ENCODE measurements at places on chromosomes 16 and 17.
A peak's percentile ranks its signal among the peaks of the same experiment; 100 is the strongest.

DNA sequence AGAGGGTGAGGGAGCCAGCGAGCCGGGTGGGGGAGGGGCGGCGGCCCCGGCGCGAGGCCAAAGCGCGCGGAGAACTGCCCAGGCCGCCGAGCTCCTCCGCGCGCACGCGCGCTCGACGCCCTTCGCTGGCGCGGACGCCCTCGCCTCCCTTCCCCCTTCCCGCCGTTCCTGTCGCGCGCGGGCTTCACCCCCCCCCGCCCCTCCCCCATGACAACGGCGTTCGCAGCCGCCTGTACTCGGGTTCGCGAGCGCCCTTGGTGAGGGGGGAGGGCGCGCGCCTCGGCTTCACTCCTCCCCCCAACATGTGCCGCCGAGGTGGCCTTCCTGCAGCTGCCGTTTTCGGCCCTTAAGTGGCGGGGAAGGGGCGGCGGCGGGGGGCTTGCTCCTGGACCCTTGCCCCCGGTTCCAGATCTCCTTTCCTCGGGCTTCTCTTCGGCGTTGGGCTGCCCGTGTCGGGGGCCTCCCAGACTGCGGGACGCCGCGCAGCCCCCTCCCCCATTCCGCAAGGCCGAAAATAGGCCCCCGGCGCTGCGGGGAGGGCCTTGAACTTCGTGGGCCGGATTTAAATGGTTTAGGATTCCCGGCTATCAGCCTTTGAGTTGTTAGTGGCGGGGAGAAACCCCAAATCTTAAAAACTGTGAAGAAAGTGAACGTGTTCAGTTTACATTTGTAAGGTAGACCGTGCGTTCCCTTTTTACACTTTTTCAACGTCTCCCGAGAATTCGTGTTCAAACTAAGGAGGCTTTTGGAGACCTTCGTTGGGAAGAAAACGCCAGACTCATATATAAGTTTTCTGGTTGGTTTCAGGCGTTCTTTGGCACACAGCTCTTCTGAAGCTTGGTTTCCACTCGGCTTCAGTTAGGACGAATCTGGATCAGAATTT lies 653 bp downstream of the SRRM2 start:
- DNase-seq: peak; percentile 48

GRCh38 chr16:78436846-78437245 lies 337.4 kb downstream of the WWOX start:
- DNase-seq: no peak

DNA sequence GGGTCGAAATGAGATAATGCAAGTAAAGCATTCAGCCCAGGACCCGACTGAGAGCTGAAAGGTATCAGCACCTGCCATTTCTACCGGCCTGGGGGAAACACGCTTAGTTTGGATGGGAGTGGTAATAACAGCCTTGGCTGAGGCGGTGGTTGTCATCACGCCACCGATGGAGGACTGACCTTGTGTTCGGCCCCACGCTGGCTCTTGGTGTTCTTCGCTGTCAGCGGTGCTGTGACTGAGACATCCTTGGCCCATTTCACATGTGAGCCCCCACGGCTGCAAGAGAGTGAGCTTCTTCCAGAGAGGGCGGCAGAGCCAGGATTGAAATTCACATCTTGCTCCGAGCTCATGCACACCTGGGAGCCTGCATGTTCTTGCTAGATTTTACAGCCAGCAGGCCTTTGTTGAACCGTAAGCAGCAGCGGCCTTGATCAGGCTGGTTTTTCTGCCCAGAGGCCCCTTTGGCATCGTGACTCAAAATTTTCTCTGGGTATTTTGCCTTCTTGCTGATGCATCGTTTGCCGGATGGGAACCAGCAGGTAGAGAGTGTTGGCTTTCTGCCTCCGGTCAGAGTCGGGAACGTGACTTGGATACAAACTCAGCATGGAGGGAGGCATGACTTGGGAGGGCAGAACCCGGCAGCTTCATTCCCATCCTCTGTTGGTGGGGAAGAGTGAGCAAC lies 341.5 kb downstream of the SNX29 start:
- DNase-seq: no peak

DNA sequence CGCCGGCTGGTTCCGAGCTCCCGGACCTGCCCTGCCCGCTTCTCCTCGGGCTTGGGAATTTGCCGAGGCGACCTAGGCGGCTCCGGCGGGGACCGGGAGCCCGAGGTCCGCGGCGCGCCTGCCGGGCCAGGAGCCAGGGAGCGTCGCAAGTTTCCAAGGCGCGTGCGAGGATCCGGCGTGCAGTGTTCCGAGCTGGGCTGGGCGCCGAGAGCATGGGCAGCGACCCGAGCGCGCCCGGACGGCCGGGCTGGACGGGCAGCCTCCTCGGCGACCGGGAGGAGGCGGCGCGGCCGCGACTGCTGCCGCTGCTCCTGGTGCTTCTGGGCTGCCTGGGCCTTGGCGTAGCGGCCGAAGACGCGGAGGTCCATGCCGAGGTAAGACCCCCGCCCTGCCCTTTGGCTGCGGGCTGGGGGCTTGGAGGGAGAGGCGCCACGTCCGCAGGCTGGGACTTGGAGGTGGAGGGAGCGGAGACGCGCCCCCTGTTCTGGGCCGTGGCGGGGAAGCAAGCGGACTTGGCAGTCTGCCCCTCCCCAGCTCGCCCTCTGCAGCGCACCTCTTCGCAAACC lies 668 bp downstream of the MMP15 start:
- DNase-seq: no peak

GRCh38 chr17:41967141-41967920 lies 736 bp downstream of the CNP start:
- DNase-seq: peak; percentile 14

DNA sequence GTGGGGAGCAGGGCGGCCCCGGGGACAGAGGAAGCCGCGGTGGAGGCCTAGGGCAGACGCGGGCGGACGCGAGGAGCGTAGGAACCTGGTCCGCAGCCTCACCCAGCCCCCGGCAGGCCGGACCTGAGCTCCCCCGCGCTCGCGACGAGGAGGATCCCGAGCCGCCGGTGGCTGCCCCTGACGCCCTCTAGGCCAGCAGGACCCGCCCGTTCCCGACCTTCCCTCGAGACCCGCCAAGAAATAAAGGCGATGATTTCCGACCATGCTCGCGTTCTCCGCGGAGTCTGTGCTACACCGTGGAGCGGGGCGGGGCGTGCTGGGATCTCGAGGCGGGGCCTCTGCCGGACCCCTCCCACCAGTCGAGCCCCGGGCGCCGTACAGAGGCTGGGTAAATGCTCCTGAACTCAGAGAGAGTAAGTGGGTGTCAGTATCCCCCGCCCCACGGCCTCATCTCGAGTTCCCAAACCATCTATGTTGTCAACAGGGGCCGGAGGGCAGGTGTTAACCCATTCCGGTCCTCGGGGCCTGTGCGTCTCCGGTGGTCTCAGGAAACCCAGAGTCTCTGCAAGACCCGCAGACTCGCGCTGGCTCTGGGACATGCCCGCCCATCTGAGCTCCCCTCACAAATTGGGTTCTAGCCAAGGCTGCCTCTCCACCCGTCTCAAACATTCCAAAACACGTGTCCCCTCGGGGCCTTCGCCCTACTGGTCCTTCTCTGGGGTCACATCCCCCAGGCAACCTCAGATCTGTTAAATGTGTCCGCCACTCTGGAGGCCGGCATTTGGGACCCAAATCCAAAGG lies 13.7 kb downstream of the SYCE1L start:
- DNase-seq: peak; percentile 36

DNA sequence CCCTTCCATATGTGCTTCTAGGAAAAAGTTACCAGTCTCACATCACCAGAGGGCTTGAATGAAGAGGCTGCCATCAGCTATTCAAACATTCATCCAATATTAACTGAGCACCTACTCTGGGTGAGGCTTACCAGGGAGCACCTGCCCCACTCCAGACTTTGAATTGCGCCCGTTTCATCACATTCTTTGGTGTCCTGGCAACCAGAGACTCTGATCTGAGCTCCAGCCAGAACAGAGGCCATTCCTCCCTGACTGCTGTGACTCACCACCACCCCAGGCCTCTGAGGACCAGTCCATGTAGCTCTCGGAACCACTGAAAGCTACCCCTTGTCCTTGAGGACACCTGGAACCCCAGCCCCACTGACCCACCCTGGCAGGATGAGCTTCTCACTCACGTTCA lies at the start of gene C16orf96:
Gene C16orf96 (plus strand): TSS at position 229 of the 400 bp plus-strand sequence. CDS start 150 bp downstream, at position 379.
- no peak for DNase-seq

DNA sequence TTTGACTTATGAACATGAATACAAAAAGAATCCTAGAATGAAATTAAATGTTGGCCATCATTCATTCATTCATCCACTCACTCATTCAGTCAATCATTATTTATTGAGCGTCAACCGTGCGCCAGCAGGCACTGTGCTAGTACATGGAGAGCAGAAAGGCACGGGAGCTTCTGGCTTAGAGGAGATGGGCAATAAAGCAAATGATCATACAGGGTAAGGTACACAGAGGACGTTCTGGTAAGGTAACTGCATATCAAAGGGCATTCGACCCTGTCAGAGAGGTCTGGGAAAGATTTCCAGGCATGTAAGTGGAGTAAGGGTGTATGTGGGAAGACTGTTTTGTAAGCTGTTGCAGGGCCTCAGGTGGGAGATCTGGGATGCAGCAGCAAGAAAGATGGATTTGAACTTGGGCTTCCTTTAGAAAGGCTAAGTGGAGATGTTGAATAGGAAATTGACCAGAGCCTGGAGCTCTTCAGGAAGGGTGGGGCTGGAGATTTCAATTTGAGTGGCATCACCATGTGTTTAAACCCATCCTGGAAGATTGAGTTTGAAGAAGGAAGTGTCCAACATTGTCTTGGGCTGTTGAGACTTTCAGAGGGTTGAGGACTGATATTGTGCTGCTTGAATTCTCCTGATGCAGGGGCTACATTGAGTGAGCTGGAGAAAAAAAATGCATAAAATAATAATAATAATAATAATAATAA lies 2.8 kb upstream of the MSI2 start:
- DNase-seq: no peak

- peak; percentile 1 for DNase-seq
Measured at GRCh38 chr16:79089735-79090284, 510.7 kb downstream of the MAF start.

Data from stimulated activated CD4-positive, alpha-beta T cell treated with anti-CD3 and anti-CD28 coated beads, Interleukin-1b, Interleukin-23, amount 100 ng/mL, for 1 hour (primary cell).